Pancreas (tissue), 10 donors: ENCODE measurements at places on chromosomes 1 and 21.

DNA sequence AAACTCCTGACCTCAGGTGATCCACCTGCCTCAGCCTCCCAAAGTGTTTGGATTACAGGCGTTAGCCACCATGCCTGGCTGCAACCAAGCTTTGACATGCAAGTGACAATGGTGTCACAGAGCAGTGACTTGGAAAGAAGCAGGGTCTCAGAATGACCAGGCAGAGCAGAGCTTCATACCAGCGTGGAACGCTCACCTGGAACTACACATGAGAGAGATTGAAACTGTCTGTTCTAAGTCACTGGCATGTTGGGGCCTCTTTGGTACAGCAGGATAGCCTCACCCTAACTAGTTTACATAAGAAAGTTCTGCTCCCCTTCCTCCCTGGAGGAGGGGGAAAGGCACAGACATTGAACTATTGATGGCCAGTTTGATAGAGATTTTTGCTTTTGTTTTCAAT, 47.5 kb upstream of the ITPKB start:
- DNase-seq, result no peak

- no peak for DNase-seq
These were observed 14.7 kb downstream of the CCDC30 start for GRCh38 chr1:42477775-42478174.

GRCh38 chr1:174408146-174408545, 39.6 kb upstream of the GPR52 start:
- no peak for DNase-seq

DNA sequence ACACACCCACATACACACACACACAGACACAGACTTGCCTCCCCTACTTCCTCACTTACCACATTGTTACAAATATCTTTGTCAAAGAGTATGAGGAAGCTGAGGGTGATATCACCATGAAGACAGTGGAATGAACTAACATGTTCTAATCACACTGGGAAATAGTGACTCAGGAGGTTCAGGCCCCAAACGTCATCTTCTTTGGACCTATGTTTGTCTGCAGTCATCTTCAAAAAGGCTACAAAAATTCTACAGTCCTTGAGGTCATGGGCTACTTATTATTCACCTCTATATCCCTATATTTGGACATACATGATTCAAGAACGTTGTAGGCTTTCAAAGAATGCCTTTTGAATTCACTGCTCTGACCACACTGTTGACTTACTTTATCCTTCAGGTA, 2.1 kb upstream of the LCE2C start:
- no peak for DNase-seq

DNA sequence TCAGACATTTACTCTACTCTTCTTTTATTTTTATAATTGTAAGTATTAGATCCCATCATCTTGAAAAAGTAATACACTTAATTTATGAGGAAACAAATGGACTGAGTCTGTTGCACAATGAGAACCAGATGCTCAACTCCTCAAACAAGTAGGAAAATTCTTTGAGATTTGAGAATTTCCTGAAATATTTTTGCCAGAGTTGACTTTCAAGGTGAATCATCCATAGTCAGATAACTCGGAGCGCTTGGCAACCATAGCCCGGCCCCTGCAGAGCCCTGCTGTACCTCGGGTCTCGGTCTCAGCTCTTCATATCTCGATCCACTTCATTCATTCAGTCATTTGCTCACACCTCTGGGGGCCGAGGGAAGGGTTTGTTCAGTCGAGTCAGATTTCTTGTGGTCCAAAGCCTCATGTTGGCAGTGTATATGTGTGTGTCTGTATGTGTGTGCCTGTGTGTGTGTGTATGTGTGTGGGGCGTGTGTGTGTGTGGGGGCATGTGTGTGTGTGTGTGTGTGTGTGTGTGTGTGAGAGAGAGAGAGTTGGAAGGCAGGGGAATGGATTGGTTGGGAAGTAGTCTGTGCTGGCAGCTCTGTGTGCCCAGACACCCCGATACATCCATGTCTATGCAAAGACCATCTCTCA, 18.1 kb upstream of the PCP4 start:
- DNase-seq, result no peak

- DNase-seq, result no peak
These were observed 32.1 kb upstream of the PAXBP1 start for GRCh38 chr21:32803651-32804050.

- no peak for DNase-seq
These were observed 158.8 kb downstream of the CLIC6 start for GRCh38 chr21:34827445-34828235.

GRCh38 chr1:164602101-164602422, 43.1 kb downstream of the PBX1 start:
- DNase-seq, result no peak

- DNase-seq, result no peak
These were observed 129.8 kb upstream of the SAMSN1 start for GRCh38 chr21:14675774-14676530.

DNA sequence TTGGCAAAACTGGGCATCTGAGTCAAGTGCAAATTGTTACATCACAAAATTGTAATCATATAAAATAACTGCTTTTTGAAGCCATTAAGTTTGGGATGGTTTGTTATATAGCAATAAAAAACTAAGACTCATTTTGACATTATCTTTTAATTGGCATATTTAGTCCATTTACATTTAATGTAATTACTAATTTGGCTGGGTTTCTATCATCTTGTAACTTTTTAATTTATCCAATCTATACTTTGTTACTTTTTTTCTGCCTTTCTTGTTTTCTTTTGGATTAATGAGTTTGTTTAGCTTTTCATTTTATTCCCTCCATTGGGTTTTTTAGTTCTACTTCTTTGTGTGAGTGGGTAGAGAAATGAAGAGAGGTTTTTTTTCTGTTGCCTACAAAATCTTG, 76.3 kb downstream of the DRAM2 start:
- DNase-seq, result no peak

GRCh38 chr1:189033169-189033568, 1444.5 kb downstream of the BRINP3 start:
- no peak for DNase-seq

DNA sequence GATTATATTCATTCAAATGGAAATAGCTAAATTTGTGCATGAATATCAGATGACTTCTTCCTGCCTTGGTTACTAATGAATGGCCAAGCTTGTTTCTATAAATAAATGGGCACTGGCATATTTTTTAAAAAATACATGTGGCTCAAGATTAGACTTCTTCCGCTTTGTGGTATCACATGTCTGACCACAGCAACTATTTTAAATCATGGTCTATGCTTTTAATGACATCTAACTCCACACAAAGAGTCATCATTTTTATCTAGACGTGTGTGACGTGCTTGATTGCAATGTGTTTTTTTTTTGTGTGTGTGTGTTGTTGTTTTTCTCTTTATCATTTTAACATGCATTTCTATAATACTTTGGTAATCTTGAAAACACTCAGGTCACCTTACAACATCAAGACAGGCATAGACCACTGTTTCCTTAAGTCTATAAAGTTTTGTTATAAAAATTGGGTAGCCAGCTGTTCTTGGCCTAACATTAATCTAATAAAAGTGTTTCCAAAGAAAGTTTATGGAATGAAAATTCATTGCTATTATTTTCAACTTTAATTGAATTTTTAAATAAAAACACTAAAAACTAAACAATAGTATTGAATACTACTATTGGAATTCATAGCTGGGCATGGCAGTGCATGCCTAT, 29.5 kb downstream of the RGS1 start:
- no peak for DNase-seq

GRCh38 chr1:183051546-183051945, 28.3 kb downstream of the LAMC1 start:
- DNase-seq, result no peak

DNA sequence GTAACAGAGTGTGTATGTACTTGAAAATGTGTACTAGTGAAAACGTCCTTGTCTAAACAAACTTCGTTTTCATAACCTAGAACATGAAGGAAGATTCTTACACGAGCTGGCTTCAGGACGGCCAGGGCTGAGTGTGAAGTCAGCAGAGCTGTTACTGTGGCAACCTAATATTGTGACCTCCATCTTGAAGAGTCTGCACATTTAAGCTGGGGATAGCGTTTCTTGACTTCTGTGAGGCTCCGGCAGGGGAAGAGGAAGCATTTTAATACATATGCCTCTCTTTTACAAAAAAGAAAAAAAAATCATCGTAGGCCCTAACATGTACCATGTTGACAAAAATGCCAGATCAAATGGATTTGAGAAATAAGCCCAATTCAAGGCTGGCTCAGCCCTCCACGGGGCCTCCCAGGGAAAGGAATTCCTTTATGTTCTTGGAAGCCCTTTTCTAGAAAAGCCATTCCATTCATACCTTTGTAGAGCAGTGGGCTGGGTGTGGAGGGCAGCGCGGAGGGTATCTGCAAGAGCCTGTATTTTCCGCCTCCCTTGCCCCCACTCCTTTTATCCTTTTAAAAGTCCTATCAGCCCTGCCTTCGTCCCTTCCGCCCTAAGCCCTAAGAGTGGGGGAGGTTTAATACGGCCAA, 51.1 kb downstream of the SIM2 start:
- DNase-seq, result no peak

DNA sequence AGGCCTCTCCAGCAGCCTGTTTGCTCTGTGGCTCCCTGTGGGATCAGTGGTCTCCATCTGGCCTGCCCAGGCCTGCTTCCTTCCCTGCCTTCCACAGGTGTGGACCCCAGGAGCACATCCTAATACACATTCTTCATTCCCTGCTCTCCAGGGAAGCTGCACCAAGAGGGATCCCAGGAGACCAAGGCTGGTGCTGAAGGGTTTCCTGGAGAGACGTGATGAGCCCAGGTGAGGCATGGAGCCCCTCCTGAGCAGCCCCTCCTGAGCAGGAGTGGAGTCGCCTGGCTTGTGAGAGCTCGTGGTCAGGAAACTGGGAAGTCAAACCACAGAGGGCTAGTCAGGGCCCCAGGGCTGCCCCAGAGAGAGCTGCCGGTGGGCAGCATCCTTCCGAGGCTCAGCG, 561.4 kb downstream of the MATN1 start:
- no peak for DNase-seq

DNA sequence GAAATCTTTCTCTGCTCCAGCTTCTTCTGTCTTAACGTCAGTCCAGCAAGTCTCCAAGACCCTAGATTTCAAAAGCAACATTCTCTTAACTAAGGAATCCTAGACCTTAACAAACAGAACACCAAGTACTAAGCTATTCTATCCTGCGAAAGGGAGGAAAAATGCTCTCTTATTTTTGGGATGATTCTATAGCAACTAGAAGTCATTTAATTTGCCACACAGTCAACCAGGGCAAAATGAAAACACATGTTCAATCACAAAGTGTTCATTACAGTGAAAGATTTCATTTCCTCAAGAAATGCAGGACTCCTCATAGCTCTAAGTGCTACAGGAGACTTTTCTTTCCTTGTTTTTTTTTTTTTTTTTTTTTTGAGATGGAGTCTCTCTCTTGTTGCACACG, 36.2 kb upstream of the DOCK7 start:
- DNase-seq, result no peak

DNA sequence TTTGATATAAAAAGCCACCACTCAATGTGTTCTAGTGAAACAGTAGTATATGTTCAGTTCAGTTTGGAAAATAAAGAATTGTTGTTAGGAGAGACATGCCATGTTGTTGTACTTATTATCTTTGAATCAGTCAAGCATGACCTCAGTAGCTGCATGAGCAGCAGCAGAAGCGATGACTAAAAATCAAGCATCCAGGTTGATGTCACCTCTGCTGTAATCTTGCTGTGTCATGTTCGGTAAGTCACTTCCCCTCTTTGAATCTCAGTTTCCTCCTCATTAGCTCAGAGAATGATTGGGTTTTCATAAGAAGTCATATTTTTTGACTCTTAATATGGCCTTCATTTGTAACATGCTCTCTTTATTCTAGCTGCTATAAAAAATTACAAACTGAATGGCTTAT, 428.4 kb upstream of the B3GALT2 start:
- DNase-seq, result no peak

DNA sequence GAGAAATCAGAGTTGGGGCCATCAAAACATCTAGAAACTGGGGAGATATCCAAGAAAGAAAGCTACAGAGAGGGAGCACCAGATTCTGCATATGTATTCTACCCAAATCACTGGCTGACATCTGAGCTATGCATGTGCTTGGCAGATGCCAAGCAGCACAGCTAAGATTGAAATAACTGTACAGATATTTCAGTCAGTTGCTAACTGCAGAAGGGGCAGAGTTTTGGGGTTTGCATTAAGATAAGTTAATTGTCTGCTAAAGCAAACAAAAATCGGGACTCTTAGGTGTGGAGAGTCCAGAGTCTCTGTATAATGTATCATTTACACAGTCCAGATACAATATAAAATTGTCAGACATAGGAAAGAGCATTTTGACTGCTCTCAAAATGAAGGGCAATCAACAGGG, 437.1 kb downstream of the PTBP2 start:
- DNase-seq, result no peak

DNA sequence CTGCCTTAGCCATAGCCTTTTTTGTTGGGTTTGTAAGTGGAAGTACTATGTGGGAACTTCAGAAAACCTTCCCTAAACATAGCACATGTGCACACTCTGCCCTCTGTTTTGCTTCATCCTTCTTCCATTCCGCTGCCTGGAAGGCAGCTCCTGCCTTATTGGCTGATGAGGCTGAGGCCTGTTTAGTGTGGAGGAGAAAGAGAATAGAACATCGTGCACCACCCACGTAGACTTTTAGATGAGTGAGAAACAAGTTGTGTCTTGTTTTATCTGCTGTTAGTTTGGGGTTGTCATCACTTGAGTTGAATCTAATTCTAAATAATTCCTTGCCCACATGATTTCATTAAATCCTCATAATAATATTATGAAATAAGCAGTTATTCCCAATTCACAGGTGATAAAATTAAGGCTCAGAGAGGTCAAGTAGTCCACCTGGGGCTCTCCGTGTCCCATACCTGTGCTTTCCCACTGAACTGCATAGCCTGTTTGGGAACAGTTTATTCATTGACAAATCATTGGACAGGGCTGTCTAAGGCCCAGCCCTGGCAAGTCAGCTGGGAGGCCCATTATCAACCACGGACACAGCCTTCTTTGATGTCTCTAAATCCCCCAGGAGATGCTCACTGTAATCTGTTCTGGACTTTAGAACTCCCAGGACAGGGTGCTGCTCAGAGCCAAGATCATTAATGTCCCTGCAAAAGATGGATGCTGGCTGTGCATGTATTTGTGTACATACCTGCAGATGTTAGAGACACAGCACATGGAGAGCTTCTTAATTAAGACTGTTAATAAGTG, 93.0 kb downstream of the ABCA4 start:
- no peak for DNase-seq

DNA sequence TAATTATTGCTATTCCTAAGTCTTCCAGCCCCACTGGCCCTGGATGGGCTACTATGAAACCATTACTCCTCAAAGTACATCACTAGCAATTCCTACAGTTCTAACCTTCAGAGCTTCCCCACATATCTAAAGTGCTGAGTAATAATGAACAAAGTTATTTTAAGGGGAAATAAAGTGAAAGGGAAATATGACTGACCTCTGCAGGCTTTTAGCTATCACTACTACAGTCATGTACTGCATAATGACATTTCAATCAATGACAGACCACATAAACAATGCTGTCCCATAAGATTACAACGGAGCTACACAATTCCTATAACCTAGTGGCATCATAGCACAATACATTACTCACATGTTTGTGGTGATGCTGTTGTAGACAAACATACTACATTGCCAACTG, 32.5 kb upstream of the ASPM start:
- no peak for DNase-seq

- DNase-seq, result no peak
These were observed 411.8 kb downstream of the SETD4 start for GRCh38 chr21:35648512-35648911.
